ENCODE measurements at places on chromosomes 5 and 9.
A peak's percentile ranks its signal among the peaks of the same experiment; 100 is the strongest.

DNA sequence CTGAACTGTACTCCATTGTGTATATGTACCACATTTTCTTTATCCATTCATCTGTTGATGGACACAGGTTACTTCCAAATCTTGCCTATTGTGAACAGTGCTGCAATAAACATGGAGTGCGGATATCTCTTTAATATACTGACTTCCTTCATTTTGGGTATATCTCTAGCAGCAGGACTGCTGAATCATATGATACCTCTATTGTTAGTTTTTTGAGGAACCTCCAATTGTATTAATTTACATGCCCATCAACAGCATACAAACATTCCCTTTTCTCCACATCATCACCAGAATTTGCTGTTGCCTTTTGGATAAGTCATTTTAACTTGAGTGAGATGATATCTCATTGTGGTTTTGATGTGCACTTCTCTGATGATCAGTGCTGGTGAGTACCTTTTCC is 81.8 kb upstream of the FAM120A start:
- no peak for DNase-seq

GRCh38 chr5:2803751-2804150 is 52.3 kb upstream of the IRX2 start:
- DNase-seq, result no peak

GRCh38 chr5:1515921-1516571 is 7.7 kb downstream of the LPCAT1 start:
- DNase-seq, result peak; percentile 82

DNA sequence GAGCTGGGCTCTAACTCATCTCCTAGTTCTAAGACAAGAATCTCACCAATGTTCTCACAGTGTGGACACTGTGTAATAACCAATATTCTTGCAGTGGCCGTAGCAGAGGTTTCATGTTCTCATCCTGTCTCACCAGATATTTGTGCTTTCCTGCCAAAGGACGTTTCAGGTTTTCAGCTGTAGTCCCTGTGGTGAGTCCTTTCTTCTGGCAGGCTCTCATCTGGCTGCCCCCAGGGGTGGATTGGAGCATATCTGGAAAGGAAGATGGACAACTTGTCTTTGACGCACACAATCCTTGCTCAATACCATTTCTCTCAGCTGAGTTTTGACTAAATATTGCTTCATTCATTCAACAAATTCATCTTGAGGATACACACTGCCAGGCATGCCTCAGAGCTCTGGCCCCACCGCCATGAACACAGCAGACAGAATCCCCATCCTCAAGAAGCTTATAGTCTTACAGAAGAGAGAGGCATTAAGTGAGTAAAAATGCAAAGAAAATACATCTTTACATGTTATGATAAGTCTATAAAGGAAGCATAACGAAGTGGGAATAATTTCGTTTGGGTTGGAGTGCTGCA is 33.8 kb upstream of the NEURL1B start:
- no peak for DNase-seq

DNA sequence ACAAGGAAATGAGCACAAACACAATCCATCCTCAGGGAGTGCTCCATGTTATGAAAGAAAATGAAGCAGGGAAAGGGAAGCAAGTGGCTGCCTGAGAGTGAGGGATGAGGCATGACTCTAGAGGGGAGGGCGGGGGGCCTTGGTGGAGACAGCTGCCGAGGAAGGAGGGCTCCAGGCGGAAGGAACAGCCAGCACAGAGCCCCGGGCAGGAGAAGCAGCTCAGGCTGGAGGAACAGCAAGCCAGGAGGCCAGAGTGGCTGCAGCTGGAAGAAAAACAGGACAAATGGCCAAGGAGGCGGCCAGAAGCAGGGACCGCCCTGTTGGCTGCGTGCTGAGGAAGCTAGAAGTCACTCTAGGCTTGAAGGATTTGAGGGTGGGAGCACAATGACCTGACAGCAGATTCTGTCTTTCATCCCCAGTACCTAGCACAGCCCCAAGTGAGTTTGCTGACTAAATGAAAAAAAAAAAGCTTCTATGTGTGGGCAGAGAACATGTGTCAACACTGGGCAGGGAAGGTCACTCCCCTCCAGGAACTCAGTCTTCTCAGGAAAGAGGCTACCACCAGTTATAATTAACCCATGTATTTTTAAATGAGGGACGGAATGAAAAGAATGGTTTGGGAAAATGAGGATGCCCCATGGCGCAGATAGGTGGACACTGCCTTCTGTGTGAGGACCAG is 142.8 kb downstream of the DCP2 start:
- DNase-seq, result no peak

GRCh38 chr5:53211799-53212198 is 102.2 kb upstream of the MOCS2 start:
- DNase-seq, result peak; percentile 91

GRCh38 chr9:16459421-16460148 is 410.9 kb downstream of the BNC2 start:
- no peak for DNase-seq

DNA sequence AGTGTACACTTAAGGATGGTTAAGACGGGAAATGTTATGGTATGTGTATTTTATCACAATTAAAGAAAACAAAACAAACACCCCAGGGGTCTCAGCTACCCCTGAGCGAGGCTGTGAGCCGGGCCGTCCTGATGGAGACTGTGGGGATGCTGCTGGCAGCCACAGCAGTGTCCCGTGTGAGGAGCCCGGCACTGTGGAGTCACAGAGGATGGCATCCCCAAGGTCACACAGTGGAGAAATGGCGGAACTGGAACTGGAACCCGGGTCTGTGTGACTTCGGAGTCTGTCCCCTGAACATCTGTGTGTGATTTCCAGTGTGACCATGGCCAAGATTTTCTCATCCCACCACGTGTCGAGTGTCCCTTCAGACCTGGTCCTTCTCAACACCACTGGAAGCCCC is 80.7 kb upstream of the PHYKPL start:
- DNase-seq, result no peak

DNA sequence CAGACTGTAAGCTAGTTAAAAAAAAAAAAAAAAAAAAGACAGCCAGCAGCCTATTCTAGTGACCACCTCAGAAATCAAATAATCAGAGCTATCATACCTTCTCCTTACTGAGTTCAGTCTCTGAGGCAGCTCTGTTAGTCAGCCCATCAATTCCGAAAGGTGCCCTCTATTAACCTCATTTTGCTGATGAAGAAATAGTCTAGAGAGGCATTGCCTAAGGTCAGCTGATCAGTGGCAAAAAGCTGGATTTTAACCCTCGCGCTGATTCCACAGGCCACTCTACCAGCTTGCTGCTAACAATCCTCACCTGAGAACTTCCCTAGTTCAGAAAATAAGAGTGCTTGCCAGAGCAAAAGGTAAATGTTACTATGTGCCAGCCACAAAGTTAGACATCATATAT is 172.0 kb downstream of the DENND1A start:
- no peak for DNase-seq

DNA sequence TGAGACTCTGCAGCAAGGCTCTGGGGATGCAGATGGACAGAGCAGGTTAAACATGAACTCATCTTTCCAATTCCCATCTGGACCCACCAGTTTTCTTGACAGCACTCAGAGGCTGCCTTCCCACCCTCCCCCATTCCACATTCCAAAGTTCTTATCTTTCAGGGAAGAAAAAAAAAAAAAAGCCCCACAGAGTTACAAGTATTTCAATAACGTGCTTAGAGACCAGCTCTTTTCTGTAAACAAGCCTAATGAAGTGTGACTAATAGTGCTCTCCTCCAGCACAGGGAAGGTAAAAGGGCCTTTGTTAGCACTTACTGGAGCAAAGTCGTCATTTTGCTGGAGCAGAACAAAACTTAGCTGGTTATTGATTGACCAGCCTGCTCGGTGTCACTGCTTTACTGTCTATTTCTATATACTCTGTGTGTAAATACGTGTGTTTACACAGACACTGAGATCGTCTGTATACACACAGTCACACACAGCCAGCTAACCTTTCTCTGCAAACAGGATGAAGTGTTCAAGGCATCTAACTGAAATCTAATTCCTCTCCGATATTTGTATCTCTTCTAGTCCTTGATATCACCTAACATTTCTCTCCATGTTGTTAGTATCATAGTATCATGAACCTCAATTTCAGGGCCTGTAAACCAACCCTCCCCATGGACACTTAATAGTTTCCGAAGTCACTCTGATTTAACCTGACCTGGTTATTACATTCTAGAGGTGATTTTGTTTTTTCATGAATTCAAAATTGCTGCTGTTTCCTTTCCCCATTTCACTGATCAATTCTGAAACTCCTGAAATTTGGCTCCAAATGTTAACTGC is 84.9 kb downstream of the ZNF608 start:
- DNase-seq, result peak; percentile 95

- DNase-seq, result peak; percentile 74
Measured at GRCh38 chr5:140351609-140352334, 5.4 kb upstream of the HBEGF start.

DNA sequence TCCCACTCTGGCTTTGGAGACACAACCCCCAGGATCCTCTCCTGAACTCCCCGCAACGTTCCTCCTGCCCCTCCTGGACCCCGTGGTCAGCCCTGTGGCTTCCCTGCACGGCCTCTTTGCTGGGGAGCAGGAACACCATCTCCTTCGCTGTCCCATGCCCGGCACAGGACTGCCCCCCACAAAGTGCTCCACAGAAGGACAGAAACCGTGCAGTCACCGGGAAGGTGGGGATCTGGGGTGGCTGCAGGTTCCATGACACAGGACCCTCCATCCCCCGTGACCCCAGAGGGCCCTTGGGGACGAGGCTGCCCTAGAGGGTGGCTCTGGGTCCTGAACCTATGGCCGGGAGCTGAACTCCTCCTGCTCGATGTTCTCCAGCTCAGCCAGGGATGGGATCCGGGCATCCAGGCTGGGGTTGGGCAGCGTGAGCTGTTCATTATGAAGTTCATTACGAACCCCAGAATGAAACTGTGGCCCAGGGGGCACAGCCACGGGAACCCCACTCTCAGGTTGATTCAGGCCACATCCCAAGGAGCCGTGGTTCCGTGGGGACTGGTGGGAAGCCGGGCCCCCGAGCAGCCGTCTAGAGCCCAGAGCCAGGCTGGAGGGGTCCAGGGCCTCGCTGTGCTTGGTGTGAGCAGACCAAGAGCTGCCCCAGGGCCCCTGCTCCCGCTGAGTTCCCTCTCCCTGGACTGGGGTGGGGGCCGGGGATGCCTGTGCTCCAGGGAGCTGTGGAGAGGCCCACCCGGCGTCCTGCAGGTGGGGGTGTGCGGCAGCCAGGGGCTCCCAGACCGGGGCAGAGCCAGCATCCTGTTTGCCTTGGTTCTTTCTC is 684 bp upstream of the SLC6A19 start:
- DNase-seq, result no peak

- DNase-seq, result no peak
Measured at GRCh38 chr5:3619579-3619978, 23.9 kb downstream of the IRX1 start.

GRCh38 chr5:107687937-107688336 is 17.2 kb upstream of the EFNA5 start:
- no peak for DNase-seq

GRCh38 chr5:131953969-131954368 is 8.5 kb upstream of the MEIKIN start:
- DNase-seq, result no peak

All from M059J (cell line).